Ureter (tissue), 1 donor: ENCODE measurements at places on chromosomes 1 and 21.

- no peak for DNase-seq
Measured at GRCh38 chr1:230787471-230787870, 40.3 kb downstream of the CAPN9 start.

DNA sequence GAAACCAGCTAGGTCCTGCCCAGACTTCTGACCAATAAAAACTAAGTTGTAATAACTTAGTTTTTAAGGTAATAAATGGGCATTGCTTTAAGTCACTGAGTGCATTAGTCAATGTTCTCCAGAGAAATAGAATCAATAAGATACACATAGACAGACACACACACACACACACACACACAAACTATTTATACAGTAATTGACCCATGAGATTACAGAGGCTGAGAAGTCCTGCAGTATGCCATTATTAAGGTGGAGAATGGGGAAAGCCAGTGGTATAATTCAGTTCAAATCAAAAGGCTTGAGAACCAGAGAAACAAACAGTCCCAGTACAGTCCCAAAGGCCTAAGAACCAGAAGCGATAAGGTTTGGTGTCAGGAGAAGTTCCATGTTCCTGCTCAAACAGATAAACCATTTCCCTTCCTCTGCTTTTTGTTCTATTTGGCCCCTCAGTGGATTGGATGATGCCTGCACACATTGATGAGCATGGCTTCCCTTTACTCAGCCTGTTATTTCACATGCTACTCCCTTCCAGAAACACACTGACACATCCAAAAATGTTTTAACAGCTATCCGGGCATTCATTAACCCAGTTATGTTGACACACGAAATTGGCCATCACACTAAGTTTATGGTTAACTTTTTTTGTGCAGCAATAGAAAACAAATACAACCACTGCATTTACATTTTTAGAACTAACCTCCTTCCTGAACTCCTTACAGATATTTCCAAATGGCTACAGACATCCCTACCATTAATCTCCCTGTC is 828.2 kb upstream of the NCAM2 start:
- DNase-seq: no peak

DNA sequence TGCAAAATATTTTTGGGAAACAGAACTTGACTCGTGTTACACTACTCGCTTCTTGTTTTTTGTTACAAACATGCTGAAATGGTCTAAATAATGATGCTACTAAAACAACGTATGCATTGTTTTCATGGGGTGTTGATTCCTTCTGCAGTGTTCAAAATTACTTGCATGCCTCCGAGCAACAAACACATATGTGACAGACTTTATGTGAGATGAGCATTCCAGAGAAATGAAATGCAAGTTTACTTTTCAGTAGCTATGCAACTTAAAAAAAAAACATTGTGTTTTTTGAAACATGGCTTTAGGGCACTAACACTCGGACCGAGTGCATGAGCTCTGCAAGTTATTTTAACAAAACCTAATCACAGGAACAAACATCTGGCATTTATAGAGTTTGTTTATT is 84.8 kb downstream of the CAMTA1 start:
- no peak for DNase-seq

- DNase-seq: no peak
Measured at GRCh38 chr1:160459056-160459455, 58.7 kb downstream of the VANGL2 start.

- DNase-seq: no peak
Measured at GRCh38 chr1:91777630-91778300, 108.2 kb downstream of the TGFBR3 start.

GRCh38 chr21:15755125-15755524 is 25.3 kb downstream of the USP25 start:
- no peak for DNase-seq

DNA sequence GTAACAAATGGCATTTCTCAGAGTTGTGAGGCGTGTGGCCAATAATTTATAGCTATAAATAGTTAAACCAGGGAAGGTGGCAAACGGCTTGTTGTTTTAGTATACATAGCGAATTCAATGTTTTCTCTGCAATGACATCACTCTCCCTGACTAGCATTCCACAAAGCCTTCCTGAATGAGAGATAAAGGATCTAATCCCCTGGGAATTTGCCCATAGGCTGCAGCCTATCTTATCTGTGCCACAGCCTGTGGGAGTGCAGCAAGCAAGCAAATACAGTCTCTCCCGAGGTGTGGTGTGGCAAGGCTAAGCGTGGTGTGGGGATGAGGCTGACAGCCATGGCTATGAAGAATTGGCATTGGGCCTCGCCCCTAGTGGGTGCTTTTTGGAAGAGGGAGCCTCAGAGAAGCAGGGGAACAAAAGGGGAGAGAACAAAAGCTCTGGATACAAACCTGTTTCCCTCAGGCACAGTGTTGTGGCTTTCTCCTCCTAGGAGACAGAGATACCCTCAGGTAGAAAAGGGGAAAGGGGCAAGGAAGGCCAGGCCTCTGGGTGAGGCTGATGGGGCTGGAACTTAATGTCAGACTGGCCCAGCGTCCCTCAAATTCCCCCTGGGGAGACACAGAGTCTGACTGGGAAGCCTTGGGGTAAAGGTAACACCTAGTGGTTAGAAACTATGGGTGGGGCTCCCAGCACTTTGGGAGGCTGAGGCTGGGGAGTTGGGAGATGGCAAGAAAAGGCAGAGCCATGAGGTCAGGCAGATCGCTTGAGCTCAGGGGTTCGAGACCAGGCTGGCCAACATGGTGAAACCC is 8.9 kb downstream of the TAGLN2 start:
- no peak for DNase-seq

DNA sequence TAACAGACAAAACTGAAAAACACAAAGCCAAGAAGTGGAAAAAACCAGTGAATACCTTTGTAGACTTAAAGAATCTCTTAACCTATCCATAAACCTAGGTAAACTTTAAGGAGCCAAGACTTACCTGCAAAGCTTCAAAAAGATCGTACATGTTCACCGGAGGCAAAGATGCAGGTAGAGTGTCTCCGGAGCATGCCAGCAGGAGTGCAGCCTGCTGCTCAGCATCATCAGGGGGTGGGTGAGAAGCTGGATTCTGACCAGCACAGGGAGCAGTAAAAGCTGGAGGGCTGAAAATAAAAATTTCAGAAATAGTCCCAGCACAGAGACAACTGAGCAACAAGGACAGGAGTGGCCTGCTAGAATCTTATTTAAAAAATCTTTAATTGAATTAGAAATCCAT is 18.1 kb downstream of the TADA1 start:
- DNase-seq: no peak

- peak; percentile 75 for DNase-seq
Measured at GRCh38 chr1:152167835-152168534, 9.0 kb upstream of the RPTN start.

DNA sequence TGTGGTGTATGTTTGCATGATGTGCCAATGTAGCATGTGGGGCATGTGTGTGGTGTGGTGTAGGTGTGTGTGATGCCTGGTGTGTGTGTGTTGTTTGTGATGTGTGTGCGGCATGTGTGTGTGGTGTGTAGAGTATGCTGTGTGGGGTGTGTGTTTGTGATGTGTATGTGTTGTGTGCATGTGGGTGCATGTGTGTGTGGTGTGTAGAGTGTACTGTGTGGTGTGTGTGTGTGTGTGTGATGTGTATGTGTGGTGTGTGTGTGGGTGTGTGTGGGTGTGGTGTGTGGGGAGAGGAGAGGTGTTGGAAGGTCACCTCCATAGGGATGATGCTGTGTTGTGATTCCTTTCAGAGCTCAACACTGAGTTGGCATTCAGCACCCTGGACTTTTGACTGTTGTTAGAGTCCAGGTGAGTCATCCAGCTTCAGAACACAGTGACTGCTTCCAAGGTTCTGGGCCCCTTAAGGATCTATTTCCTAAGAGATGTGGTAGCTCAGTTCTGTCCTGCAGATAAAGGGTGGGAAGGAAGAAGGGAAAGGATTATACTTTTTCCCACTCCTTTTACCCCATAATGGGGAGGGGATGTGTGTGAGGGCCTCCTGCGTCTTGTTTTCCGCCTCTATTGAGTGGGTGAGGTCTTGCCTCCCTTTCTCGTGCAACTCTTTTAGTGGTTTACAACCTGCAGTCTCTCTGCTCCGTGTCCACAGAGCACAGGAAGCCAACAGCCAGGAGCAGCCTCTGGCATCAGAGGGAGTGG is 47.6 kb downstream of the RHOU start:
- no peak for DNase-seq

DNA sequence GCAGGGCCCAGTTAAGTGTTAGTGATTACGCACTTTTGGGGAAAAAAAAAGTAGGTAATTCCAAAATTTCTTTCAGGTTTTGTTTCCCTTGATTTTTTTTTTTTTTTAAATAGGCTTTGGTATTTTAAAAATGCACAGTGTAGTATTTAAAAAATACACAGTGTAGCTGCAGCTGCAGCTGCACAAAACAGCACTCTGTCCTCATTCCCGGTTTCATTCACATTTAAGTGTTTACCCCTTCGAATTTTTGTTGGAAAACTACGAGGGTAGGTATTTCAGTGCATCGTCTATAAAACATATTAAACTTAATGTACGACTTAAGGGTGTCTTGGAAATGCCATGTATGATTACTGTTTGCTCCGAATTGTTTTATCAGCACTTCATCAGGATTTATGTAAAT is 3.4 kb downstream of the NEK7 start:
- no peak for DNase-seq

DNA sequence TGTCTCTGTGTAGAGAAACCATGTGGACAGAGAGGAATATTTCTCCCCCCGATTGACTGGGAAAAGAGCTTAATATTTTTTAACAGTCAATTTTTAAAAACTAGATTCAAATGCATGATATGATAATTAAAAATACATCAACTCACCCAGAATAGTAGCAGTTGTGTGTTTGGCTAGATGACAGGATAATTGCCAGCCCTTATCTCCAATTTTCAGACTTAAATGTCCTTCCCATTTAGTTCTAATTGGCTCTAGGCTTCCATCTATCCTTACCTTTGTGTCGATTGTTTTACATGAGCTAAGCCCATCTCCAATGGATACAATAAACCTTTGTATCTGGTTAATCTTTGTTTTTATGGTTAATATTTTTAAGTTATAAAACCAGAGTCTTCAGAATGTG is 23.9 kb upstream of the KIAA0040 start:
- no peak for DNase-seq

DNA sequence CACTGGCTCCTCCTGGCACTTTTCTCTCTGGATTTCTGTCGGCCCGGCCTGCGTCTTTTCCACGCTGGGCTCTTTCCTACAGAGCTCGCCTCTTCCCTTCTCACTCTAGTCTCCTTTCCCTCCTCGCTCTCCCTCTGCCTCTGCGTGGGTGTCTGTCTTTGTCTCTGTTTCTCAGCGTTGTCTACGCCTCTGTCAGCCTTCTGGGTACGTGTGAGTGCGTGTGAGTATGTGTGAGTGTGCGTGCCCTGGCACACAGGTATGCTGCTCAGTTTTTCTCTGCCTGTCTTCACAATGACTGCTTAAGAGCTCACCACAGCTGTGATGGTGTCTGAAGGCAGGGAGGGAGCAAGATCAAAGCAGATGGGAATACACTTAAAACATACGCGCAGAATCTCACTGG is 77.7 kb downstream of the KIRREL1 start:
- DNase-seq: no peak

DNA sequence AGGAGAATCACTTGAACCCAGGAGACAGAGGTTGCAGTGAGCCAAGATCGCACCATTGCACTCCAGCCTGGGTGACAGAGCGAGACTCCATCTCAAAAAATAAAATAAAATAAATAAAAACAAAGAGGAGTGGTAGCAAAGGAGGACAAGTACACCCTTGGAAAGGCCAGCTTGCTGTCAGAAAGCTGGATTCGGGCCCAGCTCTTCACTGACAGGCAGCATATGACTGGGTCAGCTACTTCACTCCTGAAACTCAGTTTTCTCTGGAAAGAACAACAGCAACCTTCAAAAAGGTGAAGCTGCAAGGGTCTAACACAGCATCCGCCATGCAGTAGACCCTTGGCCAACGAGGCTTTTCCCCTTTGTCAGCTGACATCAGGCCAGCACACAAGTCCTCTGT is 156.0 kb upstream of the TIAM1 start:
- DNase-seq: no peak

DNA sequence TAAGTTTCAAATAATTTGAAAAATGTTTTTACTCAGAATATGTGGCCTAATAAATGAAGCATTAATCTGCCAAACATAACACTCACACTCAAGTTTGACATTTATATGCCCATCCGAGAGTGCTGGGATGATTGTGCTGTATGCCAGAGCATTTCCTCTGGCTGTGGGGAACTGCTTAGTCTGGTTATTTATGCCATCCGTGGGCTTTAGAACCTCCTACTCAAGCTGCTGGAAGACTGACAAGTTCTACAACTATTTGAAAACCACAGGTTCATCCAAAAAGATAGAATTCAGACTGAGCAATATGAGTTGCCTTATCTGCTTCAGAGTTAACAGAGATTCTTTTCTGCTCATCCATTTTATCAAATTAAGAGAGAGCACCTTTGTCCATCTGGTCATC is 25.9 kb downstream of the PCNX2 start:
- DNase-seq: no peak

GRCh38 chr1:63775418-63776127 is 1.8 kb downstream of the ROR1 start:
- no peak for DNase-seq

- DNase-seq: no peak
Measured at GRCh38 chr1:93613898-93614297, 67.7 kb downstream of the BCAR3 start.

GRCh38 chr1:228082918-228083870 is 686 bp downstream of the ARF1 start:
- peak; percentile 68 for DNase-seq

DNA sequence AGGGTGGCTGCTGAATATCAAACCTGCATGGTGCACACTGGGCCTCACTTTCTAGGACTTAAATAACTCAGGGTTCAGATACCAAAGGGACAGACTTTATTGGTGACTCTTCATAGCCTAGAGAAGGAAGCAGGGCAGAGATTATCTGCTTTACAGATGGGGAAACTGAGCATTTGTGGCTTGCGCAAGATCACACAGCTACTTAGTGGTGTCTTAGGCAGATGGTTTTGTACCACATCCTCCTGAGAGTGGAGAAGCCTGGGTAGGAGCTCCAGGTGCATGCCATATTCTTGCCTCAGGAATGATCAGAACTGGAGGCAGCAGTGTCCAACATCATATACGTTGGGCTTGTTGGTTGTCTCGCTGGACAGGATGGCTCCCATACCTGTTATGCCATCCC is 6.8 kb upstream of the DPH2 start:
- DNase-seq: no peak

DNA sequence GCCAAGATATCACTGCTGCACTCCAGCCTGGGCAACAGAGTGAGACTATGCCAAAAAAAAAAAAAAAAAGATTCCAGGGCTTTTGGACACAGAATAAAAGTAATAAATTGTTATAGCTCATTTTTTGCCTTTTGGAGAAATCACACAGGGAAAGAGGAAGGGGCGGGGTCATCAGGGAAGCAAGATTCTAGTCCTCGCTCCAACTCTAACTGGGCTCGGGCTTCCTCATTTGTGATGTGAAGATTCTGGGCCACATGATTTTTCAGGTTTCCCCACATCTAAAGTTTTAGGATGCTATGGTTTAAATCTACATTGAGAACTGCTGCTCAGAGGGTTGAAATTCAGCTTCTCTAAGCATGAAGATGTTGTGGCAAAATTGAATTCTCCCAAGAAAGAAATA is 179.3 kb upstream of the PLXNA2 start:
- DNase-seq: no peak
